Mucosa of gallbladder (tissue), 1 donor: ENCODE measurements at places on chromosomes 16 and 17.

DNA sequence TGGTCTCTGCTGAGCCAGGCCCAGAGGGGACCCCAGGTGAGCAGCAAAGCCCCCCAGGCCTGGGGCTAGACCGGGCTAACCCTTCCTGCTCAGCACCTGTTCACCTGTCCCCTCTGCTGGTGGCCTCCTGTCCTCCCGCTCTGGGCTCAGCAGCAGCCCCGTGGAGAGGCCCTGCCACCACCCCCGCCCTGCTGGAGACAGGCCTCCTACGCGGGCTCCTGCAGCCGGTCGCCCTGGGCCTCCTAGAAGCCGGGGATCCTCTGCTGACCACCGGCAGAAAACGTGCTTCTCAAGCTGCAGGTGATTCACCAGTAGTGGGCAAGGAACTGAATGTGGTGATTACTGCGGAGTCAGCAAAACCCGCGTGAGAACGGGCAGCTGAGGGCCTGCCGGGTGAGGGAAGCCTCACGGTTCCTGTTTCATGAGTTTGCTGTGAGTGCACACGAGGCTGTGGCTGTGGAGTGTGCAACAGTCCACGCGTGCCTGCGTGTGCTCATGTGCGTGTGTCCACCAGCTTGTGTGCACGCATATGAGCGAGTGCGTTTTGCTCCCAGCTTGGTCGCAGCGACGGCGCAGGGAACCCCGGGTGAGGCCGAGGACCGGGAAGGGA is 792 bp downstream of the SECTM1 start:
- peak; percentile 49 for DNase-seq

GRCh38 chr17:5804251-5804650 is 219.9 kb upstream of the NLRP1 start:
- DNase-seq = no peak

GRCh38 chr17:64938290-64938689 is 19.0 kb upstream of the LRRC37A3 start:
- DNase-seq = no peak

DNA sequence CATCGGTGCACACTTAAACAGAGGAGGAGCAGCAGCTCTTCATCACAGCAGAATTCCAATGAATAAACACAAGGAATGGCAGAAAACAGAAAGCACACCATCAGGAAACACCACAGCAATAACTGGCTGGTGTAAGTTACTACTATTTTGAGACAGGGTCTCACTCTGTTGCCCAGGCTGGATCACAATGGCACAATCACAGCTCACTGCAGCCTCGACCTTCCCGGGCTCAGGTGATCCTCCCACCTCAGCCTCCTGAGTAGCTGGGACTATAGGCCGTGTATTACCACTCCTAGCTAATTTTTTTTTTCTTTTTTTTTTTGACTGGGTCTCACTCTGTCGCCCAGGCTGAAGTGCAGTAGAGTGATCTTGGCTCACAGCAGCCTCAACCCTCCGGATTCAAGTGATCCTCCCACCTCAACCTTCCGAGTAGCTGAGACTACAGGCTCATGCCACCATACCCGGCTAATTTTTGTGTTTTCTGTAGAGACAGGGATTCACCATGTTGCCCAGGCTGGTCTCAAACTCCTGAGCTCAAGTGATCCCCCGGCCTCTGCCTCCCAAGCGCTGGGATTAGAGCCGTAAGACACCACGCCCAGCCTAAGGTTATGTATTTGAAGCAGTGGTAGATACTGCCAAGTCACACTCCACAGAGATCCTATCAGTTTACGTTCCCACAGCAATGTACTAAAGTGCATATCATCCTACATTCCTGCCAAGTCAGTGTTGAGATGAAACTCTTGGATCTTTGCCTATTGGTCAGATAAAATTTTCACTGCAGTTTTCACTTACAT is 20.7 kb downstream of the TRAP1 start:
- peak; percentile 55 for DNase-seq

- no peak for DNase-seq
Observed at GRCh38 chr16:78490431-78490830, 391.0 kb downstream of the WWOX start.

- no peak for DNase-seq
Observed at GRCh38 chr16:75237398-75238131, 13.9 kb downstream of the BCAR1 start.

DNA sequence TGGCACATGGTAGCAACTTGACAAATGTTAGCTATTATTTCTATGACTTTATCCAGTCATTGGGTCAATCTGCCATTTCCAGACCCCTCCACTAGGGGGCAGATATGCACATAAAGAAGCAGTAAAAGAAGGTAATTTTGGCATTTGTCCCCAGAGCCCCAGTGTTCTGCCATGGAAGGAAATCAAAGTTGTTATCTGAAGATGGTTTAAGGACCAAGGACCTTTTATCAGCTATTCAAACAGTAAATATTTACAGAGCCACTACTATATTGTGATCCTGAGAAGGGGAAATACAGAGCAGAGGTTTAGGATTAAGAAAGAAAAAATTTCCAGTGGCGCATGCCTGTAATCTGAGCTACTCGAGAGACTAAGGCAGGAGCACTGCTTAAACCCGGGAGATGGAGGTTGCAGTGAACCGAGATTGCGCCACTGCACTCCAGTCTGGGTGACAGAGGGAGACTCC is 20.0 kb downstream of the TRAF4 start:
- peak; percentile 82 for DNase-seq

GRCh38 chr16:51624080-51624775 is 473.2 kb upstream of the SALL1 start:
- no peak for DNase-seq

DNA sequence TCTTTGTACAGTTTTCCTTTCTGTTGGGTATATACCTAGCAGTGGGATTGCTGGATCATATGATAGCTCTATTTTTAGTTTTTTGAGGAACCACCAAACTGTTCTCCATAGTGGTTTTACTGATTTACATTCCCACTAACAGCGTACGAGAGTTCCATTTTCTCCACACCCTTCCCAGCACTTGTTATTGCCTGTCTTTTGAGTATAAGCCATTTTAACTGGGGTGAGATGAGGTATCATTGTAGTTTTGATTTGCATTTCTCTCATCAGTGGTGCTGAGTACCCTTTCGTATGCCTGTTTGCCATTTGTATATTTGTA is 887 bp upstream of the EVI2B start:
- no peak for DNase-seq

DNA sequence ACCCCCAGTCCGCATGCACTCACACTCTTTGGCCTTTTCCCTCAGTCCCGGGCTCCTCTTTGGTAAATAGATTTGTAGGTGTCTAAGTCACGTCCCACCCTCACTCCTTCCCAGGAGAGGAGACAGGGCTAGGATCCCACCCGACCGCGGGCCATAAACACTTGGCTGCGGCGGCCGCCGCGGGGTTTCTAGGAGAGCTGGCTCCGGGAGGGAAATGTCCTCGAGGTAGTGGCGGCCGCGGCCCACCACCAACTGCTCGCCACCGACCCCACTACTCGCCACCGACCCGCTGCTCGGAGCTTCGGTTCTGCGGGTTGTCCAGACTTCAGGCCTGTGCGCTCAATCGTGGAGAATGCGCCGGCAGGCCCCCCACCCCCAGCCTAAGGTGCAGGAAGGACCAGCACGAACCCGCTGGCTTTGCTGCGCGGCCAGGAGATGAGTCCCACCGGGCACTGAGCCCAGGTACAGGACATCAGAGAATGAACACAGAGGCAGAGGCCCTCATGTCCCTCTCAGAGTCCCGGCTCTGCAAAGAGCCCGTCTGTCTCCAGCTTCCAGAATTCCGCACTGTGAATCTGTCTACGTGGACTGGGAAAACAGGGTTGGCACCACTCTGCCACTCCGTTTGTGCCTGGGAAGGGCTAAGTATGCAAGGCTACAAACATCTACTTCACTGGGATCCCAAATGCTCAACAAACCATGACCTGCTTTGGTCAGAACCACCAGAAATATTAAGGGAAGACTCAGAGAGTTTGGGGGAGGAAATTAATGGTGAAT is 2.5 kb downstream of the PRAC2 start:
- no peak for DNase-seq

GRCh38 chr16:46947900-46948547 is 25.4 kb downstream of the DNAJA2 start:
- no peak for DNase-seq

- no peak for DNase-seq
Observed at GRCh38 chr17:1625581-1625980, 3.1 kb downstream of the SLC43A2 start.

DNA sequence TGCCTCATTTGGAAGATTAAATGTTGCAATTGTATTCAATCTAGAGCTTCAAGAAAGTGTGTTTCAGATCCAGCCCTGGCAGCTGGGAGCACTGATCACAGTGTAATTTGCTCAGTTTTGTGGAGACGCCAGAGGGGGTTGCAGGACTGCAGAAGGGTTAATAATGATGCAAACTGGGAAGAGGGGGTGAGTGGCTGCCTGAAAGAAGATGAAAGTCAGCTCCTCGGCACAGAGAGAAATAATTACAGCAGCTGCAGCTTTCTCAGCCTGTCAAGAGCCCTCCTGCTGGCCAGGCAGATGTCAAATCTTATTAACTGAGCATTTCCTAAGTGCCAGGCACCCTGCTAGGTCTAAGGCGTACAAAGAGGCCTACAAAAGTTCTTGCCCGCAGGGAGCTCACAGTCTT is 97.7 kb downstream of the ZNF18 start:
- no peak for DNase-seq

DNA sequence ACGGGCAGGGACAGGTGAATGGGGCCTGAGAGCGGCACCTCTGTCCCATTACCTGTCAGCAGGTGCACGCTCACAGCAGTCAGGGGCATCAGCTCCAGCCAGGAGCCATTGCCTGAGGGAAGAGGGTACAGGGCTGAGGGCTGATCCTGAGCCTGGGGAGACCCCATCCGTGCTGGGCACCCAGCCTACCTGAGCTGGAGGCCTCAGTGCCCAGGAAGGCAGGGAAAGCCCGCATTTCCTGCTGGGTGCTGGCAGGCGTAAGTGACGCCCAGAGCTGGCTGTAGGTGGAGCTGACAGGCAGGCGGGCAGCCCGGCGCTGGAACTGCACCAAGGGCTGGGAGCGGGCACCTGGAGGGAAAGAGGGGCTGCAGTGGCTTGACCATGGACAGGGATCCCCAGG is 7.4 kb downstream of the FAM171A2 start:
- DNase-seq = no peak

GRCh38 chr17:76241204-76241538 is 878 bp upstream of the RNF157 start:
- DNase-seq = no peak

GRCh38 chr17:2703606-2704005 is 8.0 kb downstream of the CLUH start:
- DNase-seq = no peak

GRCh38 chr17:12659500-12659899 is 6.2 kb upstream of the MYOCD start:
- no peak for DNase-seq

DNA sequence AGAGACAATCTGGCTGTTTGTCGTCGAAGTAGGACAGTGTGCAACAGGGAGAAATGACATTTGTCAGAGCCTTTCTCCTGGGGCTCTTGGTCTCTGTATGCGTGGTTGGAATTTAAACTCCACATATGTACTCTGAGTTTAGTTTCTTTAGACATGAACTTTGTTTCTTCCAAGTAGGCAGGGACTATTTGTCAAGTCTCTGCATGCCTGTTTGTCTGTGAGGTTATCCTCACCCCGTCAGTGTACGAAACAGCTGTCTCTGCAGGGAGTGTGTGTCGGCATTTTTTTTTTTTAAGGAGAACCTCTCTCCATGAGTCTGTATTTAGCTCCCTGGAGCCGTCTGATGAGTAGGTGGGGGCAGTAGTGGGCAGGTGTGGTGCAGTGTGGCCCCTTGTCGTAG is 29.7 kb downstream of the NDEL1 start:
- DNase-seq = no peak

DNA sequence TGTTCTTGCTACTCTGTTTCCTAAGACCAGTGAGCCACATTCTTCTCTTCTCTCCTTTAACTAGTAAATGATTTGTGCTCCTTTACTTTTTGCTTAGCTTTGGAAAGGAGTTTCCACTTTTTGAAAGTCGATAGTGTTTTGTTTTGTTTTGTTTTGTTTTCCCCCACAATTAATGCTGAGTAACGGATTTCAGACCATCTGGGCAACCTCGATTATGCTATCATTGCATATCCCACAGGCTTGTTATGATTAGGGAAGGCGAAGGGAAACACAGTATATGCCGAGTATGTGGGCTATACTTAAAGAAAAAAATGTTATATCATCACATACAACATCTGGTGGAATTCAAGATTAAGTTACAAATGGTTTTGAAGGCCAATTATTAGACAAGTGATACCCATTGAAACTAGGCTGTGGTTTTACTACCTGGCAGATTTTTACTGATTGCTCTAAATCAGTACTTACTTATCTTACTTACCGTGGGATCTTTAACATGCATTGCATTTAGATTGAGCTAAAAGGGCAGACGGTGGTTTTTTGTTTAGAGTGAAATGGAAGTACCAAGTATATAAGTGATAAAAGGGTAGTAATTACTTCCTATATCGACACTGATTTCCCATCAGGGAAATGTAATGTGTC is 361.3 kb upstream of the SOX9 start:
- DNase-seq = no peak
